Effector CD4-positive, alpha-beta T cell (primary cell): ENCODE measurements at places on chromosomes 5 and 9.

DNA sequence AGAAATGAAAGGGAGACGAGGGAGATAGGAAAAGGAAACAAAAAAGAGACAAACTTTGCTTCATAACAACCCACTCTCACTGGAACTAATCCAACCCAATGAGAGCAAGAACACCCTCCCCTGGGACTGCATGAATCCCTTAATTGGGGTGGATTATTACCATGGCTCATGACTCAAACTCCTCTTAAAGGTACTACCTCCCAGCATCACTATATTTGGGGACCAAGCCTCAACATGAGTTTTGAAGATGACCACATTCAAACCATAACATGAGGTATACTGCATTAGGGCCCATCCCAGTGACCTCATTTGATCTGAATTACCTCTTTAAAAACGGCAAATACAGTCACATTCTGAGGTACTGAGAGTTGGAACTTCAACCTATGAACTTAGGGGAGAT is 8.0 kb downstream of the MTAP start:
- no peak for DNase-seq

GRCh38 chr9:89794918-89795317 is 190.1 kb downstream of the GADD45G start:
- no peak for DNase-seq

GRCh38 chr5:33334829-33335228 is 105.9 kb upstream of the TARS1 start:
- DNase-seq = no peak

- no peak for DNase-seq
Measured at GRCh38 chr5:143619040-143619439, 192.9 kb upstream of the HMHB1 start.

- DNase-seq = no peak
Measured at GRCh38 chr5:139974661-139975060, 68.4 kb downstream of the NRG2 start.

- DNase-seq = no peak
Measured at GRCh38 chr5:39471836-39472508, 47.2 kb upstream of the DAB2 start.

GRCh38 chr5:122790354-122791103 is 15.6 kb downstream of the SNX2 start:
- DNase-seq = no peak

DNA sequence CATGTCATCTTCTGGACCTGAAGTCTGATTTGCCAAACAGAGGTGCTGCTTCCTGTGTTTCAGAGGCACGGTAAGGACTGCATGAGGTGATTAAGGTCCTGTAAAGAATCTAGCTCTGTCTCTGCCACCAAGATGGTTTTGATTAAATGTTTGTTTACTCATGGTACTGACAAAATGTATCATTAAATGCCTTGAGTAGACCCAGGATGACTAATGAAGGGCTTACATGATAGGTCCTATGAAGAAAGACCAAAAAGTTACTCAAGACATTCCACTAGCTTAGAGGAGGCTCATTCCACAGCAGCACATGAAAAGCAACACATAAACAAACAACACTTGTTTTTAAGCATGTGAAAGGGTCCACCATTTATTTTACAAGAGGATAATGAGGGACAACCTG is 100.9 kb downstream of the BOD1 start:
- no peak for DNase-seq

- no peak for DNase-seq
Measured at GRCh38 chr5:89313804-89314588, 431.0 kb upstream of the MEF2C start.

DNA sequence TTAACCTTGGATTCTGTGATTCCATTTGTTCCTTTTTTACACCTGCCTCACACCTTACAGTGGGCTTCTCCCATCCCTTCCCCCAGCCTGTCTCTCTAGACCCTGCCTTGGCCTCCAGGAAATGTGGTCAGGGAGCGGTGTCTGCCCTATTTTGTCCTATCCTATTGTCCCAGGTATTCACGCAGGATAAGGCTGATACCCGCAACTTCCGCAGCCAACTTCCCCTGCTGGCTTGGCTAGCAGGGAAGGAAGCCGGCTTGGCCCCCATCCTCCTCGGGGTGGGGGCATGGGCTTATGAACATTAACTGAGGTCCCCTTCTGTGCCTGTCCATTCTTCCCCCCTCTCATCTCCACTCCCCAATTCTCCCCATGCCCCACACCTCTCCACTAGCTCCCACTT is 3.5 kb downstream of the CSF1R start:
- DNase-seq = no peak

DNA sequence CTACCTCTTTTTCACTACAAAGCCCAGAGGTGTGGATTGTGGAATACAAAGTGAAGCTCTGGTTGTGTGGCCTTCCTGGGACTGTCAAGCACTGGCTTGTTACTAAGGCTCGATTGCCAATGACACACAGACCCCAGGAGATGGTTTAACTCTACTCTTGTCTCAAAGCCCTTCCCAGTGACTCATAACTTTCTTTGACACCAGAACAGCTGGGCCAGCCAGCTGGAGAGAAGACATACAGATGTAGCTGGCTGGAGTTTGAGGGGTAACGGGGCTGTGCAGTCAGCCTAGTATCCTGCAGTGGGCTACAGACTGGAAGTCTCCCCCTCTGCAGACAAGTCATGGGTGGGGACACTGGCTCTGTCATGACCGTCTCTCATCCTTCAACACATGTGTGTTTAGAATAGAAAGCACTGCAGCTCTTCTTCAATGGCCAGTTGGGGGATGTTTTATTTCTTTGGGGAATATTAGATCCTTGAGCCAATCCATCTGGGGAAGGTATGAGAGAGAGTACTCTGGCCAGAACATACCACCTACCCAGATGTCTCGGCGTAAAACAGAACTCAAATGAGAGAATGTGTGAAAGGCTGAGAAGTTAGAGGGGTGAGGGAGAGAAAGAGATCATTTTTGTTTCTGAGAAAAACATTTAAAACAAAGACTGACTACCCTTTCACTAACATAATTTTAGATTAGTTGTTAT is 53.3 kb downstream of the SEMA6A start:
- DNase-seq = no peak

DNA sequence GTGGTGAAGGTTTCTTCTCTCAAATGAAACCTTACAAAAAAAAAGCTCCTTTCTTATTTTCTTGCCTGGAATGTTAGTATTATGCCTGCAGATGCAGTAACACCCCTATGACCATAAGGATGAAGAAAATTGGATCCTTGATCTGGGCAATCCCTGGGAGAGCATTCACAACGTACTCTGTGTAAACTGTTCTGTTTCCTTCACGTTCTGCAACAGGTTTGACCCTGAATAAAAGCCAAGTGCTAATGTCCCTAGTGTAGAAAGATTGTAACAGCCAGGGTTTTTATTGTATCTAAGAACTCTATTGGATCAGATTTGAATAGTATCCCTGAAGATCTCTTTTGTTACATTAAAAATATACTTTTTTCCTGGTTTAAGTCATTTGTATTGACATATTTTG is 1639.6 kb upstream of the ACO1 start:
- DNase-seq = no peak

DNA sequence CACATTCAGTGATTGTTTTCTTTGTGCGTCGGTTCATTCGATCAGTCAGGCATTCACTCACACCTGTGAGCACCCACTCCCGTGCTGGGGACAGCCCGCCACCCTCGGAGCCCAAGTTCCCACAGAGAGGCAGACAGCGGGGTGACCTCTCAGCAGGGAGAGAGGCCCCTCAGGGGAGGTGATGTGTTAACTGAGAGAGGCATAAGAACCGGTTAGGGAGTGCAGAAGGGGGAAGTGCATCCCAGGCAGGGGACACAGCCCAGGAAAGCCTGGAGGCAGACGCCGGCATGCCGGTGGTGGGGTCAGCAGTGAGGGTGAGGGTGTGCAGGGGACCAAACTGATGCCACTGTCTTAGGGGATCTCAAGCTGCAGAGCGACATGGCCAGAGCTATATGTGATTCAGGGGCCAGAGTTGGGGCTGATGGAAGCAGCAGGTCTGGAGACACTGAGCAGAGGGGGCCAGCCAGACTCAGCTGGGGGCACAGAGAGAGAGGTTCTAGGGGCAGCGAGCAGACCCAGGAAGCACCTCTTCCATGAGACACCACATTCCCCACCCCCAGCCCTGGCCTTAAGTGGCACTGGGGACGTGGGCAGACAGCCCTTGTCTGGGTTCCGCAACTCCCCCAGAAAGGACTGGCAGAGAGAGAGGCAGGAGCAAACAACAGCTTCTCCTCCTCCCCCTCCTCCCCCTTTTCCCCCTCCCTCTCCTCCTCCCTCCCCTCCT is 35.9 kb downstream of the HK3 start:
- DNase-seq = no peak

DNA sequence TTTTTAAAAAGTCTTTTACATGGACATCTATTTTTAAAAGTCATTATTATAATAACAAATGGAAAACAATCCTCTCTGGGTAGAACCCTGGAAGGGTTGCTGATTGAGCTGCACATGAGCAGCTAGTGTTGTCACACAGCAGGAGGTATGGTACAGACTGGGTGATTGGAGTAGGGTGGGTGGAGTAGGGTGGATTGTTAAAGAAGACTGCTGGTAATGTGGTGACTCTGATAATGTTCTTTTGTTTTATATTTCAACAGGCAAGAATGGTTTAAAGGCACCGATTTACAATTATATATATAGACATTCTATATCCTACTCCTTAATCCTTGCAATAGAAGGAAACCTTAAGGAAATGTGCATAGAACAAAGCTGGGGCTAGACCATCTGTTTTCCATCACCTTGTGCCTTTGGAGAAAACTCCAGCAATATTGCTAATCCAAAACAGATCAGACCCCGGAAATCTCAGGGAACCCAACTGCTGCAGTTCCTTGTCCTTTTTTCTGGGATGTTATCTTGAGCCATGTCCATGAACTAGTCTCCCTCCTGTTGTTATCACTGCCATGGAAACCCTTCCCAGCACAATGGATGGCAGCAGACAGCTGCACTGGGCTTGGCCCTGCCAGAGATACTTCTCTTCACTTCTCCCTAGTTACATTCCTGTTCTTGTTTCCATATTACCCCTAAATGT is 129.7 kb downstream of the YIPF5 start:
- no peak for DNase-seq

GRCh38 chr5:131622633-131623032 is 12.4 kb downstream of the RAPGEF6 start:
- DNase-seq = no peak

GRCh38 chr5:139212906-139213305 is 14.7 kb upstream of the SIL1 start:
- no peak for DNase-seq

GRCh38 chr5:149552553-149553160 is 1.4 kb upstream of the CSNK1A1 start:
- no peak for DNase-seq

DNA sequence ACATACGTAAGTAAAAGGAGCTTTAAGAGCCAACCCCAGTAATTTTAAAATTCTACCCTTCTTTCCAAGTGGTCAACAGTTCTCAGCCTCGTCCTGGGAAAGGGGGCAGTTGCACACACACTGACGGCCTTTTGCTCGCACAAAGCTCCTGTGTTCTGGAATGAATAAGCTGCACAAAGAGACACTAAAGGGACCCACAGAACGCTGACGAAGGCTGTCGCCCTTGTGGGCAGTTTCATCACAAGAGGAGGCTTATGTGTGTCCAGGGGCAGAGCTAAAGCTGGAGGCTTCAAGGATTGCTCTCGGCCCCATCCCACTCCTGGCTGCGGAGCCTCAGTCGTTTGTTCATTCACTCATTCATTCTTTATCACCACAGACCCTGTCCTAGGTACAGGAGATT is 67.0 kb upstream of the NEK6 start:
- DNase-seq = no peak

GRCh38 chr9:113932906-113933584 is 56.9 kb downstream of the ZNF618 start:
- DNase-seq = no peak

- no peak for DNase-seq
Measured at GRCh38 chr9:113875459-113876150, 504 bp upstream of the ZNF618 start.

GRCh38 chr9:89811886-89812450 is 207.2 kb downstream of the GADD45G start:
- no peak for DNase-seq

DNA sequence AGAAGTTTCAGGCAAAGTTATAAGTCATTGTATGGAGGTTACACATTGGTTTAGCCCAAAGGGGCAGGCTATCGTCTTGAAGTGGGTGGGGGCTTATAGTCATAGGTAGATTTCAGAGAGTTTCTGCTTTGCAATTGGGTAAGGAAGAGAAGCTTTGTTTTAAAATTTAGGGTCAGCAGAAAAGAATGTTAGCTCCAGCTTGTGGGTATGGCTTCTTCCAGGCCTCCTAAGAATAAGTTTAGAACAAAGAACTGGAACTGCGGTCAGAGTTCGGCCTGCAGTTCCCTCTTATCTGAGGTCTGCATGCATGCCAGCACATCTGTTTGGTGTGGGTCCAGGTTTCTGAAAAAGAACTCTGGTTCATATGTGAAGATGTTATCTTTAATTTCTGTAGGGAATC is 96.1 kb downstream of the CYFIP2 start:
- DNase-seq = no peak

DNA sequence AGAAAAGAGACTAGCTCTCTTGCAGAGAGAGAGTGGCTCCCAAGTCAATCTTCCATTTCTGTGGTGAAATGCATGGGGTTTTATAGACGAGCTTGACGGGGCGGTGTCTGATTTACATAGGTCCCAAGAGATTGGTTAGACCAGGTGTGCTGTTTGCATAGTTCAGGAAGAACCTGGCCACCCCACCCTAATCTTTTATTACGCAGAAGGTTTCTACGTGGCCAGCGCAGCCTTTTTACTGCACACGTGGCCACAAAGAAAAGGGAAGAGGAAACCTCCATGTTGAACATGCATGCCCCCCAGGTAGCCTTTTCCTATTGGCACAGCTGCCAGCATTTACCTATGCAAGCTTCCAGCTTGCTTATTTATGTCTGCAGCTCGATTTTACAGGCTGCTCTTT is 92.1 kb downstream of the CAVIN4 start:
- DNase-seq = no peak

DNA sequence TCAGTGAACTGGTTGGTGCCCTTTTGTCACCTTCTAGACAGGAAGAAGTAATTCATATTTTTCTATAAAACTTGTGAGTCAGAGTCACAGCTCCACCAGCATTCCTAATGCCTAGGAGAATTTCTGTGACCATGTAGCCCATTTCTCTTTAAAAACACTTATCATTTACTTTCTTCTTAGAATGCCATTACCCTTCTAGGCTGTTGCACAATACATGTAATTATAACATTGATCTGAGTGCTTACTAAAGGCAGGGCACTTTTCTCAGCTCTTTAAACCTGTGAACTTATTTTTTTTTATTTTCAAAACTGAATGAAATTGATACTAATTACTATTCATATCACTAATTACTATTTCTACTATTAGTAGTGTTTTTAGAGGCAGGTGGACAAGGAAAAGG is 373.7 kb downstream of the TLE4 start:
- DNase-seq = no peak

GRCh38 chr9:35814106-35814840 is 569 bp downstream of the HINT2 start:
- DNase-seq = no peak

GRCh38 chr5:40962207-40962955 is 53.1 kb downstream of the C7 start:
- DNase-seq = no peak

GRCh38 chr5:180034564-180034963 is 37.0 kb downstream of the RNF130 start:
- DNase-seq = no peak
